ENCODE measurements at places on chromosomes 16 and 17. TPM values are rescaled to one million over a fixed set of nuclear protein-coding genes. Genes with fewer than 3 reads are reported as not detected.

MT1M gene
- 4.7 TPM for total RNA-seq

MFSD6L gene
- total RNA-seq: 5.2 TPM

ABCC11 gene
- total RNA-seq: not detected

DECR2 gene
- 40.7 TPM for total RNA-seq

RAB11FIP3 gene
- total RNA-seq: 37.9 TPM

MTSS2 gene
- 34.9 TPM for total RNA-seq

ARHGAP44 gene
- 23.8 TPM for total RNA-seq

TBC1D3C gene
- total RNA-seq: not detected

Data from WTC11 (cell line).